ENCODE measurements at places on chromosomes 2 and 18.

GRCh38 chr2:214747992-214748391 lies 61.5 kb downstream of the BARD1 start:
- no peaks in the 10 kb centered on the region for H3K27me3 ChIP-seq
- no peak overlapping the region for H3K4me3 ChIP-seq
- H3K27ac ChIP-seq, result no peak overlapping the region

DNA sequence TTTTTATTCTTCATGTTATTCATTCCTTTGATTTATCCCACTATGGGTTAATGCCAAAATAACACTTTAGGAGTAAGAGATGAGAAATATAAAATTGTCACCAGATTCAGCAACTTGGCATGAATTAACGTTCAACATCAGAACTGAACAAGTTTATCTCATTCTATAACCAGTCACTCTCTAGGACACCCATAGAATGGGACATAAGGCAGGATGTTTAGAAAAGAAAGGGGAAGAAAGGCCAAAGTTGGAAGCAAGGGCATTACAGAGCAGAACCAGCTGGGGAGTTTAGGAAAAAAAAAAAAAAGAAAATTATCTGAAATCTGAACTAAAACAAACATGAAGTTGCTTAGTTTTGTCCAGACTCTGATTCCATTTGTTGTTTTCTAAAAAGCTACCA lies 211.0 kb downstream of the PMAIP1 start:
- no peaks in the 10 kb centered on the region for H3K27me3 ChIP-seq
- H3K4me1 ChIP-seq, result no peaks in the 10 kb centered on the region
- H3K27ac ChIP-seq, result no peak overlapping the region
- DNase-seq, result no peak

GRCh38 chr18:35620765-35621164 lies 39.2 kb downstream of the GALNT1 start:
- no peak for DNase-seq
- peaks cover 8% of the 10 kb centered on the region for H3K36me3 ChIP-seq
- peaks cover 17% of the 10 kb centered on the region for H3K4me1 ChIP-seq
- H3K27ac ChIP-seq, result no peak overlapping the region
- H3K27me3 ChIP-seq, result no peaks in the 10 kb centered on the region
- no peak overlapping the region for H3K4me3 ChIP-seq

- no peaks in the 10 kb centered on the region for H3K4me1 ChIP-seq
- H3K27me3 ChIP-seq, result no peaks in the 10 kb centered on the region
- peaks cover 44% of the 10 kb centered on the region for H3K36me3 ChIP-seq
- H3K4me3 ChIP-seq, result no peak overlapping the region
- DNase-seq, result no peak
Measured at GRCh38 chr18:74518456-74519295, 15.6 kb upstream of the CNDP1 start.

DNA sequence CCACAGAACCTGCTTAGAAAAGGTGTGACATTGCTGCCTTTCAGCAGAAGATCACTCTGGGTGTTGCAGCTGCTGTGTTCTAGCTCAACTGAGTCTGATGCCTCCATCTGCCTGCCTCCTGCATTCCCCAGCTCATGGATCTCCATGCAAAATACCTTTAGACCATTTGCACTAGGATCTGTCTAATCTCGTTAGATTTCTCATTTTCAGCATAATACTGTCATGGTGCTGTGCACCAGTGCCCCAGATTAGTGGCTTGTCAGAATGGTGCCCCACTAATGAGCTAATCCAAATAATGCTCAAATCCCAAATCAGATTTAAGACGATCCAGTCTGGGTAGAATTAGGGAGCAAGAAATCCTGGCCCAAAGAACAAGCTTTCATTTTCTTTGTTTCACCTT lies 284.4 kb upstream of the PARD3B start:
- peaks cover 47% of the 10 kb centered on the region for H3K27me3 ChIP-seq
- no peak overlapping the region for H3K27ac ChIP-seq
- H3K36me3 ChIP-seq, result no peaks in the 10 kb centered on the region
- DNase-seq, result no peak
- H3K4me1 ChIP-seq, result no peaks in the 10 kb centered on the region
- H3K4me3 ChIP-seq, result no peak overlapping the region

DNA sequence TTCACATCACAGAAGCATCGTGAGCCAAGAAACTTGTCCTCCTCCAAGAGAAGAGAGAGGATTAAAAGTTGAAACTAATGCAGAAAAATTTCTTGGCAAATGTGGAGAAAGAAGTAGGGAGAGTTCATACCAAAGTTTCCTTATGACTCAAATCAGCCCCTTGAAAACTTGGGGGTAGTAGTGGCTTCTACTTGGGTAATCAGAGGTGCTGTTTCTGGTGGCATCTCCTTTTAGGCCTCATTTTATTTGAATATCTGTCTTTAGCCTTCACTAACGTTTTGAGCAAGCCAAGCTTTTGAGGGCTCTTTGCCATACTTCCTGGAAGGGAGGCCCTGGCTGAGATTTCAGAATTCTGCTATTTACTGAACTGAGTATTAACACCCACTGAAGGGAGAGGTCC lies 515.3 kb upstream of the MEX3C start:
- no peak overlapping the region for H3K4me3 ChIP-seq
- H3K27me3 ChIP-seq, result no peaks in the 10 kb centered on the region
- no peak for DNase-seq
- no peaks in the 10 kb centered on the region for H3K4me1 ChIP-seq

DNA sequence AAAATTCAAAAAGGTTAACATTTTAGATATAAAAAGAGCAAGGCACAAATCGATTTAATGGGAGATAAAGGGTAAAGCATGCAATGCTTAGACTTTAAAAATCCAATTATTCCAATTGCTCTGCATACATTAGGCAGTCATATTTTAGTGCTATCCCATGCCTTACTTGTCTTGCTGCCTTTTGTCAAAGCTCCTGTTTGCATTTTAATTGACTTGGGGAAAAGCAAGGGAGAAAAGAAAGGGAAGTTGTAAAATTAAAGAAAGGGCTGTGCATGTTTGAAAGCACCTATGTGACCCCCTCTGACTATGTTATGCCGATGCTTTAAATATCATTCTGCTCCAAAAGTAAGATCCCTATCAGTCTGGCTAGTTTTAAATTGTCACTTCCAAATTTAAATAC lies 193.7 kb upstream of the VWC2L start:
- H3K4me1 ChIP-seq, result no peaks in the 10 kb centered on the region
- H3K4me3 ChIP-seq, result no peak overlapping the region
- no peaks in the 10 kb centered on the region for H3K27me3 ChIP-seq

- H3K36me3 ChIP-seq, result peaks cover 85% of the 10 kb centered on the region
- H3K27me3 ChIP-seq, result no peaks in the 10 kb centered on the region
- no peak overlapping the region for H3K4me3 ChIP-seq
- H3K27ac ChIP-seq, result no peak overlapping the region
- DNase-seq, result no peak
Measured at GRCh38 chr2:224772494-224772893, 56.3 kb upstream of the CCDC195 start.

DNA sequence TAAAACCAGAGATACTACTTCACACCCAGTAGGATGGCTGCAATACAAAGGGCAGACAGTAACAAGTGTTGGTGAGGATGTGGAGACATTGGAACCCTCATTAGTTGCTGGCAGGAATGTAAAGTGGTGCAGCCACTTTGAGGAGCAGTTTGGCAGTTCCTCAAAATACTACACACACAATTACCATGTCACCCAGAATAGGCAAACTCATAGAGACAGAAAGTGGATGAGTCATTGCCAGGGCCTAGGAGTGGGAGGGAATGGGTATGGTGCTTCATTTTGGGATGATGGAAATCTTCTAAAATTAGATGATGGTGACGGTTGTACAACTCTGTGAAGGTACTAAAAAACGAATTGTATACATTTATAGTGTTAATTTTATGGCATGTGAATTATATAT lies 54.8 kb downstream of the ATP9B start:
- no peaks in the 10 kb centered on the region for H3K4me1 ChIP-seq
- no peak for DNase-seq
- H3K36me3 ChIP-seq, result peaks cover 37% of the 10 kb centered on the region
- no peak overlapping the region for H3K4me3 ChIP-seq
- H3K27ac ChIP-seq, result no peak overlapping the region

GRCh38 chr2:45852450-45853150 lies 201.1 kb downstream of the PRKCE start:
- H3K4me3 ChIP-seq, result no peak overlapping the region
- H3K27me3 ChIP-seq, result no peaks in the 10 kb centered on the region
- H3K27ac ChIP-seq, result no peak overlapping the region
- H3K36me3 ChIP-seq, result peaks cover 38% of the 10 kb centered on the region
- peaks cover 32% of the 10 kb centered on the region for H3K4me1 ChIP-seq

DNA sequence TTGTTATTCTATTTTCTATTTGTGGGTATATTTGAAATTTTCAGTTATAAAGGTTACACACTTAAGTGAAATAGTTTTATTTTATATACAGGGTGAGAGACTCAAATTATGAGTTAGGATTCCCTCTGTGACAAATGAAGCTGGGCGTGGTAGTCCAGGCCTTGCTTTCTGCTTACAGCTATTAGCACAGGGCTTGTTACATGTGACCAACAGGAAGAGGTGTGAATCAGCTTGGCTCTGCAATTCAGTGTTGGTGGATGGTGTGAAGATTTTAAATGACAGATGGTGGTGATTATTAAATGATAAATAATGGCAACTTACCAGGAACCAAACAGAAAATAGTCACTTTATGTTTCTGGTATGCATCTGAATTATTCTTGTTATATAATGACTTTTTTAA lies 64.4 kb upstream of the NOSTRIN start:
- peaks cover 9% of the 10 kb centered on the region for H3K4me1 ChIP-seq
- no peaks in the 10 kb centered on the region for H3K27me3 ChIP-seq
- H3K4me3 ChIP-seq, result no peak overlapping the region
- H3K27ac ChIP-seq, result no peak overlapping the region
- H3K36me3 ChIP-seq, result no peaks in the 10 kb centered on the region

DNA sequence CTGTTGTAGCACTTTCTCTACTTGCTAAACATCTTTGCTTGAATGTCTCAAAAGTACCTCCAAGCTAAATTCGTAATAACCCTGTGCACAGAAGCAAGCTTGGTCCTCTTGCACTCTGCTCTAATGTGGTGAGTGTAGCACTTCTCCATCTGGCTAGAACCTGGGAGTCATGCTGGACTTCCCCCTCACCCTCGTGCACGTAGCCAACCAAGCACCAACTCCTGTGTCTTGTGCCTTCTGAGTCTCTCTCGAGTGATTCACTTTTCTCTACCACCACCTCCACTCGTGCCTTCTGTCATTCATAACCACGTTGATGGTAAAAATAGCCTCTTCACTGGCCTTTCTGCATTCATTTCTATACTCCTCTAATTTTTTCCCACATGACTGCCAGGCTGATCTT lies 91.9 kb upstream of the KCNE4 start:
- H3K27ac ChIP-seq, result no peak overlapping the region
- DNase-seq, result no peak
- no peak overlapping the region for H3K4me3 ChIP-seq
- H3K36me3 ChIP-seq, result no peaks in the 10 kb centered on the region
- peaks cover 19% of the 10 kb centered on the region for H3K27me3 ChIP-seq
- no peaks in the 10 kb centered on the region for H3K4me1 ChIP-seq

Data from activated CD4-positive, alpha-beta memory T cell treated with anti-CD3 and anti-CD28 coated beads, Interleukin-2, amount 10 ng/mL, durations not matched to agents 7 days and 5 days (primary cell).